ENCODE measurements at places on chromosomes 1 and 21.

- no peak for DNase-seq
Observed at GRCh38 chr1:208268541-208269337, 24.6 kb upstream of the PLXNA2 start.

DNA sequence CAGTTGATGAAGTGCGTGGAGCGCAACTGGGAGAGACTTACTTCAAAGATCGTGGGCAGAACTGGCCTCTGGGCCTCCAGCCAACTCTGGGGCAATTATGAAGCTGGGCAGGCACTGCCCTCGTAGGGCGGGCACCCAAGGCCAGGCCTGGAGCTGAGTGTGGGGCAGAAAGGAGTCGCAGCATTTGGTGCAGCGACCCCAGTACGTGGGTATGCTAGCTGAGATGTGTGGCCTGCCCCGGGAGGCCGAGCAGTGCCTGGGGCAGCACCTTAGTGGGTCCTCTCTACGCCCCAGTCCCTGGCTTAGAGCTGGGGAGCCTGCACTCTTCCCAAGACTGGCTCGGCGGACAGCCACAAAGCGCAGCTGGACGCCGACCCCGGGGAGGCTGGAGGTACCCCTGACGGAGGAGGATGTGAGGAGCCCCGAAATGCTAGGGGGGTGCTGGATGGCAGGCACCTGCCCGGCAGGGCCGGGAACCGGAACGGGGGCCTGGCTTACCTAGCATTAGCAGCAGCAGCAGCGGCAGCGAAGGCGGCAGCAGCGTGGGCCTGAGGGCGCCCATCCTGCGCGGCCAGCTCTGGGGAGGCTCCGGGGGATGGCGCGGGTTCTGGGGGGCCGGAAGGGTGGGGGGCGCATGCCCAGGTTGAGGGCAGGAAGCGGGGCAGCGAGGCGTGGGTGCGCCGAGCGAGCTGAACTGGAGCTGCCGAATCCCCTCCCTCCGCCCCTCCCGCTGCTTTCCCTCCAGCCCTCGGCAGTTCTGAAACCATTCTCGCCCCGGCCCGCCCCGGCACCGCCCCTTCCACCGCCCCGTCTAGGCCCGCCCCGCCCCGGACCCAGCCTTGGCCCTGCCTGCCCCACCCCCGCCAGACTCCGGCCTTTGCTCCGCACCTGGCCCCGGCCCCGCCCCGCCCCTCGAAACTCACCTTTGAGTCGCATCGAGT lies at the start of gene IGSF8:
Gene IGSF8 (minus strand): TSS at position 709 of the 941 bp plus-strand sequence. CDS start 147 bp downstream, at position 562.
- peak; percentile 91 for DNase-seq

- no peak for DNase-seq
Observed at GRCh38 chr1:22454476-22455056, 2.9 kb downstream of the ZBTB40 start.

DNA sequence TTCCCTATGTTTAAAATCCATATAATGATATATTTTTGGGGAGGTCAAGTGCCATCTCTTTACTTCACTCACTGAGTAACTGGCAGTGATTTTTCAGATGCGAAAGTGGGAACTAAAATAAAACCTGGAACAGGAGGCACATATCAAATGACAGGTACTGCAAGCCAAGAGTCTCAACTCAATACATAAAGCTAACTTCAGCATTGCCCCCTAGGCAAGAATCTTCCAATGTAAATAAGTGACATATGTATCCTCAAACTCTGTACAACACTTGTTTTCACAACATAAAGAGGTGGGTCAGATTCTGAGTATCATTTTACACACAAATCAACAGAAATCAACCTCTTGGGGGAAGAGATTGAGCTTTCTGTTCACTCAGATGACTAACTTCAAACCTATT lies 18.1 kb downstream of the DCAF8 start:
- no peak for DNase-seq

DNA sequence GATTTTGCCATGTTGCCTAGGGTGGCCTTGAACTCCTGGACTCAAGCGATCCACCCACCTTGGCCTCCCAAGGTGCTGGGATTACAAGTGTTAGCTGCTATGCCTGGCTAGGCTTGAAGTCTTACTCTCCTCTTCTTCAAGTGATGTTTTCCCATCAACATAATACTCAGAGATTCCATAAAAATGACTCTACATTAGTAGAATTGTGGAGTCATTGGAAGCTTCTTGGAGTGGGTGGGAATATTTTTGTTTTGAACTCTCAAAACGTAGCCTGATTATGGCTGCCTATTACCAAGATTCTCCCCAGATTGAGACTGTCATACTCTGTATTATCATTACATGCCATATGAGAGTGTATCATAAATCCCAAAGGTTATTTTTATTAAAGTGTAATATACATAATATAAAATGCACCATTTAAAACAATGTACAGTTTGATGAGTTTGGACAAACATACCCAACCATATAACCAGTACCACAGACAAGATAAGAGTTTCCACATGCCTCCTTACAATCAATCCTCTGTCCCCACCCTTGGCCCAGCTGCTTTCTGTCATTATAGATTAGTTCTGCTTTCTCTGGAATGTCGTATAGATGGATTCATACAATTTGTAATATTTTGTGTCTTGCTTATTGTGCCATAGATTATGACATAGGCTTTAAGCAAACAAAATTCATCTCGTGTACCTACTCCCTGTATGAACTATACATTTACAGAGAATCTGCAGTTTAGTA lies 8.0 kb upstream of the DNM3 start:
- no peak for DNase-seq

DNA sequence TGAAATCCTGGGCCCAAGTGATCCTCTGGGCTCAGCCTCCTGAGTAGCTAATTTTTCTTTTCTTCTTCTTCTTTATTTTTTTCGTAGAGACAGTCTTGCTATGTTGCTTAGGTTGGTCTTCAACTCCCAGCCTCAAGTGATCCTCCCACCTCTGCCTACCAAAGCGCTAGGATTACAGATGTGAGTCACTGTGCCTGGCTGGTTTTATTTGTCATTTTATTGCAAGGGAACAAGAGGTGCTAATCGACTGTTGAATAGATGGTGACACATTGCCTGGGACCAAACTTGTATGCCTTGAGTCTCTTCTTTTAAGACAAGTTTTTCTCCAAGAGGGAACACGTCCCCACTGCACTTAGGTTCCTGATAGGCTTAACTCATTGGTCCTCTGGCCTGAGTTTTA lies 20.0 kb upstream of the KLHDC8A start:
- no peak for DNase-seq

- DNase-seq: no peak
Observed at GRCh38 chr21:15062606-15062965, 2.2 kb downstream of the NRIP1 start.

DNA sequence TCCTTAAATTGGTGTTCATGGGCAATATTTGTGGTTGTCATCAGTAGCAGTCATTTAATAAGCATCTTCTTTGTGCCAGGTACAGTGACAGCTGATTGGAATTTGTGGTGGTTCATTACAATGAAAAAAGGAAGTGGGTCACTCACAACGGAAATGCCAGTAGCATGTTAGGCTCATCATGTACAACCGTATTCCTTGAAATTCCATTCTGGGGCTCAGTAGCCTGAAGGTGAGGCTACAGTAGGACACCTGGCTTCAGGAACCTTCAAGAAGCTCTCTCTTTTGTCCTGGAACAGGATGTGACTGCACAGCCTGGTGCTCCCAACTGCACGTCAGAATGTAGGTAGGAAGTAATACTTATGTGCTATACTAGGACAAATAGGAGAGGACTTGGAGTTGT lies 93.9 kb downstream of the ST3GAL3 start:
- no peak for DNase-seq

- DNase-seq: no peak
Observed at GRCh38 chr1:76035053-76035452, 39.5 kb upstream of the ST6GALNAC3 start.

GRCh38 chr1:79524126-79524525 lies 517.6 kb upstream of the ADGRL4 start:
- no peak for DNase-seq

DNA sequence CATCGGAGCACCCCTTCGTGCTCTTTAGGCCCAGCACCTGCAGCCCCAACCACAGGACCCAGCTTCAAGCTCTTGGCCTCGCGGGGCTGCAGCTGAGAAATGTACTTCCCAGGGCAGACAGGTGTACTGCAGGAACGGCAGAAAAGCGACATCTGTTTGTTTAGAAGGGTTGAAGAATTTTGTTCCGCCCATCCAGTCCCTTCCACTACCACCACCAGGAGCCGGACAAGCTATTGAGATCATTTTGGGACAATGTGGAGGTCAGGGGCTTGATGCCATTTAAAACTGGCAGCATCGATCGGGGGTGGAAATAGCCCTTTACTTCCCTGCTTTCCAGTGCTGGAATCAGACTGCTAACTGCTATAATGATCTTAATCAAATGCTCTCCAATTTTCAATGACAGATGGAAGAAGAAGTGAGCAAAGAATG lies 1.7 kb downstream of the SERTAD4 start:
- DNase-seq: no peak

- no peak for DNase-seq
Observed at GRCh38 chr1:44294588-44295007, 60.5 kb downstream of the ERI3 start.

DNA sequence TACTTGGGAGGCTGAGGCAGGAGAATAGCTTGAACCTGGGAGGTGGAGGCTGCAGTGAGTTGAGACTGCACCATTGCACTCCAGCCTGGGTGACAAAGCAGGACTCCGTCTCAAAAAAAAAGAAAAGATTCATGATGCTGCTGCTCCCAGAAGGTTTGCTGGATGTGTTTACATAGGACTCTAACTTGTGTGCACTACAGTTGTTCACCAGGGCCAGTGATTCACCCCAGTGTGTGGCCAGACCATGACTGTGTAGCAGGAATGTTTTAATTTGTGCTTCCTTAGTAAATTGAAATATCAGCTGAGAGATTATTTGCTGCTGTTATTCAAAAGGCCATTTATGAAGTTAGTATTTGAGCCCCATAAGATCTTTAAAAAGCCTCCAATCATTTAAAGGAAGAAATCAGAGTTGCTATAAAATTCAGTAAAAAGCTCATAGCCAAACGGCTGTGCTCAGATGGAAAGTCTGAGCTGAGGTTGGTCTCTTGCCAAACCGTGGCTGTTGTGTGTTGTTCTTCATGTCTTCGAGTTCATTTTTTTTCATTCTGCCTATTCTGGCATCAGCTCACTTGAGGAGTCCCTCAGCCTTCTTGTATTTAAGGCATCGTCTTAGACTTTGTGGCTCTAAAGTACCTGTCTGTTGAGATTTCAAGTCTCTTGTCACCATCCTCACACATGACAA lies 18.1 kb upstream of the PGD start:
- no peak for DNase-seq

- no peak for DNase-seq
Observed at GRCh38 chr1:109739738-109740614, 862 bp downstream of the GSTM3 start.

GRCh38 chr1:20096840-20097447 lies 22.4 kb downstream of the PLA2G2D start:
- no peak for DNase-seq

Measured in 8988T (cell line).